ENCODE measurements at places on chromosomes 5 and 9.

DNA sequence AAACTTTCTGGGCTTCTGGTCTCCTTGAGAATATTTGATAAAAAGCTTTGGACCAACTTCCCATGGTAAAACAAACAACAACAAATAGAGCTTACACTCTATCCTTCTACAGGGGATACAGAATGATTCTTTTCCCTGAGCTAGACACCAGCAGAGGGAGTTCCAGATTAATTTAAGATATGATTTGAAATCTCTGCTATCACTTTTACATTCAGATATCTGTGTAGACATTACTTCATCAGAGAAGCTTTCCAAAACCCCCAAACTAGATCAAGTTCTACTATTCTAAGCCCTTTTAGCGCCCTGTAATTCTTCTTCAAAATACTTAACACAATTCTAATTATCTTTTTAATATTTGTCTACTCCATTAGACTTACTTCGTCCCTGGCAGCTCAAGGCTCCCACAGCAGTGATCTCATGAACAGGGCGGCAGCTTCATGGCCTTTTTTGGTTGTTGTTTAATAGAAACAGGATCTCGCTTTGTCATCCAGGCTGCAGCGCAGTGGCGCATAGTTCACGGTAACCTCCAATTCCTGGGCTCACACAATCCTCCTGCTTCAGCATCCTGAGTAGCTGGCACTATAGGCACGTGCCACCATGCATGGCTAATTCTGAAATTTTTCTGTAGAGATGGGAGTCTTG is 955 bp upstream of the GALNT12 start:
- no peak for DNase-seq

- no peak for DNase-seq
These were observed 65.2 kb downstream of the DMRT2 start for GRCh38 chr9:1115370-1115769.

GRCh38 chr9:21357479-21358460 is 7.1 kb upstream of the IFNA6 start:
- DNase-seq, result peak; percentile 4

DNA sequence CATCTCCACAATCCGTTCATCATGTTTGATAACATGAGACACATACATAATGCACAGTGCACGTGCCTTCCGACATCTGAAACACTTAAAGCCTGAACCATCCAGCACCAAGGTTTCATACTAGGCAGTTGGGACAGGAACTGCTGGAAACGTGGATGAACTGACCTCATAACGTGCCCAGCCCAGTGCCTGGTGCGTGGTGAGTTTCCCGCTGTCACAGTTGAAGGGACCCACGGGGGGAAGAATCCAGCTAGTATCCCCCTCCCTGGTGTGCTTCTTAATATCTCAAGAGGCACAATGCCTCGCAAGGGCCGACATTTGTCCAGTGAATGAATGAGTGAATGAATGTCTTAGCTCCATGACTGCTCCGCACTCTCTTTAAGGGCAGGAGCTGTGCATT is 23.2 kb downstream of the BARX1 start:
- no peak for DNase-seq

DNA sequence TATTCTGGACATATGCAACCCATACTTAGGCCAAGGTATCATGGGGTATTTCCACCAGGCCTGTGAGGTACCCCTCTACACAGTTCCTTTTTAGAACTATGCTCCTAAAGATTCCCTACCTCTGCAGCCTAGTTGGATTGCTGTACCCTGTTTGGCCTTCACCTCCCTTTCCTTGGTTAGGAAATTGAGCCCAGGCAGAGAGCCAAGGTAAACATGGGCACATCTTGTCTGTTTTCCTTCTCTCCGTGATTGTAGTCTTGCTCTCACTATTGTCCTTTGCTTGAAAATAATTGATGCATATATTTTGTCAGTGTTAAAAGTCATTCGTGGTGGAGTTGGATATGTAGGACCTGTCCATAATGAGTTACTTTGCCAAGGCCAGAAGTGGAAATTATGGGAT is 26.7 kb downstream of the BDP1 start:
- peak; percentile 57 for DNase-seq

DNA sequence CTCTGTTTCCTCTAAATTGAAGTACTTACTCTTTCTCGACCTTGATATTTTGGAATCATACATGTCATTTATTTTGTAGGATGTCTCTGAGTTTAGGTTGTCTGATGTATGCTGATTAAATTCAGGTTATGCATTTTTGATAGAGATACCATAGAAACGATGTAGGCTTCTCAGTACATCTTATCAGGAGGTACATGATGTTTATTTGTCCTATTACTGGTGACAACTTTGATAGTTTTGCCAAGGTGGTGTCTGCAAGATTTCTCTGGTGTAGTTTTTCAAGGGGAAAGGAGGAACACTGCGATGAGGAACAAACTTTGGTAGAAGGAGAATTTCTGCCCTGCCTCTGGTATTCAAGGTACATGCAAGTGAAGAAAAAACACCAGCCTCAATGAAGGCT is 29.9 kb downstream of the SUB1 start:
- DNase-seq, result no peak

DNA sequence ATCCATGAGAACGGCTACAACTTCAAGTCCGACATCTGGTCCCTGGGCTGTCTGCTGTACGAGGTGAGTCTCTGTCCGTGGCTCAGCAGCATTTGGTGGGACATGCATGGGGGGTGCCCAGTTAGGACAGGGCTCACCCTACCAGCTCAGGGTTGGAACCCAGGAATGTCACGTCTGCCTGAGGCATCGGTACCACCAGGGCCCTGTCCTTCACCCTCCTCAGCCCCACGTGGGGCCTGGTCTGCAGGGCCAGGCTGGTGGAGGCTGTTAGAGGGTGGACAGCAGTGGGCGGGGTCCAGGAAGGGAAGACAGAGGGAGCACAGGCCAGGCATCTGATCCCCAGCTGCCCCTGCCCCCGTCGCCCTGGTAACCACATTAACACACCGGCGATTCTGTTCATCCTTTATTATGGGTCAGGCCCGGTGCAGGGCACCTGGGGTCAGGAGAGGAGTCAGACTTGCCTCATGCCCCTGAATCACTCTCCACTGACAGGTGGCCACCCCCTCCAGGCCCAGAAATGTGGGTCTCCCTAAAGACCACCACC is 75.6 kb downstream of the PSMB7 start:
- no peak for DNase-seq

GRCh38 chr9:90025816-90026215 is 421.0 kb downstream of the GADD45G start:
- no peak for DNase-seq

GRCh38 chr9:1837453-1838084 is 177.6 kb upstream of the SMARCA2 start:
- DNase-seq, result peak; percentile 24

DNA sequence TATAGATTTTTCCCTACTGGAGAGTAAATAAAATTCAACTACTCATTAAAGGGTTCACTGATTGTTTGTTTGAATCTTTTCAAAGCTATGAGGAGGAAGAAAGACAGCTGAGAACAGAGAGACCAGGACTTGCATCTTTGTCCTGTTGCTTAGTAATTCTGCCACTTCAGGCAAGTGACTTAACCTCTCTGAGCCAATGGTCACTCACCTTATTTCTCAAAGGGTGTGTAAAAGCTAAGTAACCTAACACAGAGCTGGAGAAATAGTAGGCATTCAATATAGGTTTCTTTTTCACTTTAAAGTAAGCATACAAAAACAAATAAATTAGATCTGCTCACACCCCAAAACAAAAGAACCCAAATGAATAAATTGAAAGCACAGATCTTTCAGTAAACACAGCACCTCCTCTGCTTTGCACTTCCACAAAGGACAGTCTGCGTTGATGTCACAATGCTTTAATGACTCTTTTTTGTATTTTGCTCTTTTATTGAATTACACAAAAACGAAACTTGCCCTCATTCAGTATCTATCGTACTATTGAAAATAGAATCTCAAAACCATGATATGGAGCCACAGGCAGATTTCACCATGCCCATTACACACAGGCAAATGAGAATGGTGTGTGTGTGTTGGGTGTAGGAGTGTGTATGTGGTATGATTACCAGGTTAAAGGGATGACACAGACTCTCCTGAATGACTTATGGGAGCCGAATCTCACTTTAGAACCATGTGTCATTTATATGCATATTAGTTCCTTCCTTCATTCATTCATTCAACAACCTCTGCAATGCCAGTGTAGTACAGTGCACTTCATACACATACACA is 166.0 kb downstream of the EBF1 start:
- no peak for DNase-seq

DNA sequence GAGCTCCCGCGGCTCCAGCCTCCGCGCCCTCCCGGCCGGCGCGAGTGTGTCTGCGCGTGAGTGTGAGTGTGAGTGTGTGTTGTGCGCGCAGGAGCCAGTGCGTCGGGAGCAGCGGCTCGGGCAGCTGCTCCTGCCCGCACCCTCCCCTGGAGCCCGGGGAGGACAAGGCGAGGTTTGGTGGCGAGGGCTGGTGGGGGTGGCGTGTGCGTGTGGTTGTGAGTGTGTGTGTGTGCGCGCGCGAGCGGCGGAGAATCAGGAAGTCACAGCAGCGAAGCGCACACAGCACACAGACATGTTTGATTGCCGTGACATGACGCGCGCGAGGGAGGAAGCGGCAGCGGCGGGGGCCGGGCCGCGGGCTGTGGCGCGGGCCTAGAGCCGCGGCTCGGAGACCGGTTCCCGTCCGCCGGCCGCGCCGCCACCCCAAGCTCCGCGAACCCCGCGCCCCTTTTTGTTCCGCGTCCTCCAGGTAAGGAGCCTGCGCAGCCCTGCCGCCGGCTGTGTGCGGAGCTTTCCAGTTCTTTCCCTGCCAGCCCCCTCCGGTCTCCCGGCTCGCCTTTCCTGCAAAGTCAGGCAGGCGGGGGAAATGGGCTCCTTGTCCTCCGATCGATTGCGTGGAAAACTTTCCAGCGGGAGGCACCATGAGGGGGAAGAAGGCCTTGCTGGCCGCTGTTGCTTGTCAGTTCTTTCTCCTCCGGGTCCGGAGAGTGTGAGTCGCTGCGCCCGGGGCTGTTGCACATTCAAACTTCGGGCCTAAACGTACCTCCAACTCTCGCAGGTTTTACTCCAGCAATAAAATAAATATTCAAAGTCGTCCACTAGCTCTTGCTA is 2.4 kb downstream of the SMARCA2 start:
- DNase-seq, result peak; percentile 82

Measured in fibroblast of skin of back (primary cell).